Activated naive CD8-positive, alpha-beta T cell treated with anti-CD3 and anti-CD28 coated beads, Interleukin-2, amount 50 U/mL, for 24 hours (primary cell): ENCODE measurements at places on chromosomes 12 and 14.

GRCh38 chr12:31773223-31773750 lies 44.5 kb upstream of the AMN1 start:
- no peak for DNase-seq

GRCh38 chr12:121009741-121010140 lies 6.5 kb downstream of the C12orf43 start:
- DNase-seq = no peak

DNA sequence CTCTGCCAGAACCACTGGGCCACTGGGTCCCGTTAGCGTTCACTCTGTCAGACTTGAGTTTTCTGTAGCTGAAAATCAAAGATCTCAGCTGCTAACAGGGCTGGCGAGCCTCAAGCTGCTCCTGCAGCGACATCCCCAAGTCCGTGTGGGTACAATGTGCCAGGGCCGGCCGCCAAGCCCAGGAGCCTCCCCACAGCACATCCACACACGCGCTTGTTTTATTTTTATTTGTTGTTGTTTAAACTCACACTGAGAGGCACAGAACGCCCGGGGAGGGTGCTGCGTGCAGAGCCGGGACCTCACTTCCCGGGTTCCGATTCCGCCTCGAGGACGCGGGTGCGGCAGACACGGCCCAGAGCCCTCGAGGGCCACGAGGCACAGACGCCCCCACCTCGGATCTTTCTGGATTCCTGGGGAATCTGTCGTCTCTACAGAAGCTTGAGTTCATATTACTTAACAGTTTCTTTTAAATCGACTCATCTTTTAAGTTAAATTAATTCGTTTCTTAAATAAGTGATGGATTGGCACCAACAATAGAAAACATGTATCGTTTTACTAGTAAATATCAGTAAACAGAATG lies 9.3 kb downstream of the GALNT9 start:
- no peak for DNase-seq

GRCh38 chr12:89140141-89140540 lies 212.2 kb downstream of the DUSP6 start:
- DNase-seq = no peak

DNA sequence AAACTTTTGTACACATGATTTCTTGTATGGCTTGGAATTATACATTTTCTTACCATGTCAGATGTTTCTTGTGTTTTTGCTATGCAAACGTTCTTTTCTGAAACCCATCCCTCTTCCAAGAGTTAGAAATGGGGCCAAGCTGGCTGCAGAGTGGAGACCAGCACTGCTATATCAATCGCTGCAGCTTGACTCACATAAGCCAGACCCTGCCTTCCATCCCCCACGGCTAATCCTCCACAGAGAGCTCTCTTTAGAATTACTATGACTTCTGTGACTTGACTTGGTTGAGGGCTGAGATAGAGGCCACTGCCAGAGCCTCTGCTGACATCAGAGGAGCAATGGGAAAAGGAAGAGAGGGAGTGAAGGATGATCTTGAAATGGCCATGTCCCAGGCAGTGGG lies 147.9 kb downstream of the DACT1 start:
- DNase-seq = no peak

- DNase-seq = no peak
Observed at GRCh38 chr14:32307881-32308582, 21.1 kb upstream of the AKAP6 start.

DNA sequence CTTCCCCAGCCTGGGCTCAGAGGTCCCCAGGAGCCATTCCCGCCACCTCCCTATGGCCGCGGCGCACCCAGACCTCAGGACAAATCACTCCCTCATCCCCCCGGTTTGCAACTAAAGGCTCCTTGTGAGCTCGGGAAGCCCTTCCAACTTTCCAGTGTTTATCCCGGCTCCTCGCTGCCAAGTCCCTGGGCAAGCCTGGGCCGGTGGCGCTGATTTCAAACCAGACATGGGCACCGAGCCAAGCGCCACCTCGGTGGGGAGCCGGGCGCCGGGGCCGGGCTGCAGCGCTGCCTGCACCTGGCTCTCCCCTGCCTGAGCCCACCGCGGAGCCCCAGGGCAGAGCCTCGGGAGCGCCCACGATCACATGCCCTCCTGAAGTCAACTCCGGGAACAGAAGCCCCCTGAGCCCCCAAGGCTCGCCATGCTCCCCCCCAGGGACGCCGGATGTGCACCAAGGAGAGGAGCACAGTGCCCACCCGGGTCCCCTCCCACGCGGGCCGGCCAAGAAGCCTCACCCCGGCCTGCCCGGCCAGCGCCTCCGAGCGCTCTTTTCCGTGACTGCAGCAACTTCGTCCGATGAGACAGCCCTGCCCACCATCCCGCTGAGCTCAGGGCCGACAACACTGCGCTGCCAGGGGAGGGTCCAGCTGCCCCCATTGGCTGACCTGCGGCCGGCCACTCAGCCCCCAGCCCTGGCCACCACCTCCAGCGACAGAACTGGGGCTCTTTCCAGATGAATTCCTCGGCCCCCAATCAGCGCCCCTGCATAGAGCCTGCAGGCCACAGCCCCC lies 50.0 kb downstream of the NCOR2 start:
- DNase-seq = no peak

- DNase-seq = no peak
Observed at GRCh38 chr12:109952873-109953272, 43.3 kb downstream of the GIT2 start.

GRCh38 chr14:98173305-98173704 lies 1098.7 kb downstream of the BCL11B start:
- no peak for DNase-seq

DNA sequence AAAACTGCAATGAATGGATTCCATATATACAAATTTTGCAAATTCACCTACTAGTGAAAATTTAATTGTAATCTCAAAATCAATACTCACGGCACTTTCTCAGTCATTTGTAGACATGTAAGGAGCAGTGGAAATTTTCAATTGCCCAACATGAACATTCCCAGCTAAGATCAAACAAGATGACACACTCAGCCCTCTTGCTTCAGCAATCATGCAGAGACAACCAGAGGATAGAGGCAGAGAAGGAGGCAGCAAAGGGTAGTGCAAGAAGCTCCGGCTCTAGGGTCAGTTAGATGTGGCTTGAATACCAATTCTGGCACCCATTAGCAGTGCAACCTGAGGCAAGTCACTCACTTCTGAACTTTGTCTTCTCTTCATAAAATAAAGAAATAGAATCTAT lies 91.5 kb upstream of the SLC35F4 start:
- no peak for DNase-seq

DNA sequence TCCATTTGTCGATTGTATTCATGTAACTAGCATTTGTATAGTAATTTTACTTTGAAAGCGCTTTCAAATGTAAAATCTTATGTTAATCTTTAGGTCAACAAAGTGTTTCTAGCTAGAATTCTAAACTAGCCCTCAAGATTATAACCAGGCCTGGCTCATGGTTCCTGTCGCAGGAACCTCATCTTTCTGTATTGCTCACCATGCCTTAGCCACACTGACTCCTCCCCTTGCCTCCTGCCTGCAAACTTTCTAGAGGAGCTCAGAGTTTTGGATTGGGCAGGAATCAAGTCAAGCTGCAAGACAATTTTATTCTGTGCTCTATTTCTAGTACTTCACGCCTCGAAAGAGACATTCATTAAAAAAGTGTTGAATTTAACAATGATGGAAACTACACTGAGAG lies 99.8 kb downstream of the TGFB3 start:
- no peak for DNase-seq

DNA sequence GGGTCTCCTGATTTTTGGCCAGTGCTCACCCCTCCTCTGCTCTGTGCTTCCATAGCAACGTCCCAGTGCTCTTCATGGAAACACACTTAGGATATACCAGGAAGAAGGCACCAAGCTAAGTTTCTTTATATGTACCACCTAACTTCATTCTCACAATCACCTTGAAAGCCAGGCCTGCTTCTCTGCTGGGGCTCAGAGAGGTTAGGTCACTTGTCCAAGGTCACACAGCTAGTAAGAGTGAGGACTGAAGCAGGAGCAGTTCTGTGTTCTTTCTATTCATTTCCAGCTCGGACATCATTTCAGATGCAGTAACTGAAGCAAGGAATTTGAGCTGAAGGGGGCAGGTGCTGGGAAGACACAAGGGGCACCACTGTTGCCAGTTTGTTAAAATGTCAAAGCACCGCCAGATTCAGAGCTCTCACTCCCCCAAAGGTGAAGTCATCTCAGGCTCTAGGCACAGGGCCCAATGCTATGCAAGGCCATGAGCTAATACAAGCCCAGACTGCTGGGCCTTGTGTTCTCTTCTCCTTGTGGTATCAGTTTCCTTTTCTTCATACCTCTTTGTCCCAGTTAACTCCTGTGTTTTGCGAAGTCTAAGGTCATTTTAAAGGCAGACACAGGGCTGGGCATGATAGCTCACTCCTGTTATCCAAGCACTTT lies 19.7 kb upstream of the YY1 start:
- DNase-seq = no peak

DNA sequence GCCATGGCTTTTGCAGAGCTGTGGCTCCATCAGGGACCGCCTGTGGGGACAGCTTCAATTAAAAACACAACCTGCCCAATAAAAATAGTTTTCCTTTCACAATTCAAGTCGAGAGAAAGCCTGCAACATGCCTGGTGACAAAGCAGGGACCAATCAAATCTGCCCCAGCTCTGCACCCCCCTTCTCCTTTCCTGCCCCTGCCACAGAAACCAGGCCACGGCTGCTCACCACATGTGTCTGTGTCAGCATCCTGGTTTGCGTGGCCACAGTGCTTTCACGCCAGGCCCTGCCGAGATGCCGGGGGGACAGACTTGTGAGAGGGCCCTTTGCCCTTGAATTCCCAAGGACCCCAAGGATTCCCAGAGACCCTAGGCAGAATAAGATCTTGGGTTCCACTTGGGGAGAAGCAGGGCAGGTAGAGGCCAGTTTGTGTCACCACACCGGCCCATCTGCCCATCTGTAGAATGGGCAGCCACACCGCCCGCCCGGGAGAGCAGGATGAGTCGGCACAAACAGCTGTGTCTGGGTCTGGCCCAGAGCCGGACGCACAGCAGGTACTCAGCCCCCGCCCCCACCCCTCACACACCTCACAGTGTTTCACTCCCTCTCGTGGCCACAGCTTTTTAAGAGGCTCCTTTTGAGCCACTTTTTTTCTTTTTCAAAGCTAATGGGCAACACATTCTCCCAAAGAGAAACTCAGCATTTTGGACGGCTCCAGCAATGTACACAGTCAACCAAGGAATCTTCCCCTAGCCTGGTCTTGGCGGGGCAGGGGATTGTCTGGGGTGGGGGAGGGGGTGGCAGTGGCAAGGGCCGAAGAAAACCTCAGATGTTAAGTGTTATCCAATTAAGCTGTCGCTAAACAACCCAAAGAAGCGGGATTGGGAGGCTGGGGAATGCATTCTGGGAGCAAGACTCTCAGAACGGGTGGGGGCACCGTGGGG lies 41.5 kb downstream of the BCL11B start:
- DNase-seq = peak; percentile 75

- no peak for DNase-seq
Observed at GRCh38 chr12:27497446-27497845, 26.6 kb upstream of the PPFIBP1 start.

DNA sequence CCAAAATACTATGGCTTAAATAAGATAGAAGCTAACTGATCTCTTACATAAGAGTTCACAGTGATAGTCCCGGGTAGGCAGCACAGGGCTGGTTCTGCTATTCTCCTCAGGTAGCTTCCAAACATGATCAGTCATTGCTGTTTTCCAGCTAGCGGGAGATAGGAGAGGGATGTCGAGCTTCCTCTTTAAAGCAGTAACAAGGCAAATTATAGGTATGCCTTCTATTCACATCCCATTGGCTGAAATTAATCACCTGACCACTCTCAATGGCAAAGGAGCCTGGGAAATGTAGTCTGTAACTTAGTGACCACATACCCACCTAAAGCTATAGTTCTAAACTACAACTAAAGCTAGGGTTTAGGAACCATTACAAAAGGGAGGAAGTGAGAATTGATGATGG lies 34.5 kb upstream of the VRK1 start:
- no peak for DNase-seq

GRCh38 chr14:84225268-84225667 lies 1304.7 kb upstream of the FLRT2 start:
- no peak for DNase-seq

DNA sequence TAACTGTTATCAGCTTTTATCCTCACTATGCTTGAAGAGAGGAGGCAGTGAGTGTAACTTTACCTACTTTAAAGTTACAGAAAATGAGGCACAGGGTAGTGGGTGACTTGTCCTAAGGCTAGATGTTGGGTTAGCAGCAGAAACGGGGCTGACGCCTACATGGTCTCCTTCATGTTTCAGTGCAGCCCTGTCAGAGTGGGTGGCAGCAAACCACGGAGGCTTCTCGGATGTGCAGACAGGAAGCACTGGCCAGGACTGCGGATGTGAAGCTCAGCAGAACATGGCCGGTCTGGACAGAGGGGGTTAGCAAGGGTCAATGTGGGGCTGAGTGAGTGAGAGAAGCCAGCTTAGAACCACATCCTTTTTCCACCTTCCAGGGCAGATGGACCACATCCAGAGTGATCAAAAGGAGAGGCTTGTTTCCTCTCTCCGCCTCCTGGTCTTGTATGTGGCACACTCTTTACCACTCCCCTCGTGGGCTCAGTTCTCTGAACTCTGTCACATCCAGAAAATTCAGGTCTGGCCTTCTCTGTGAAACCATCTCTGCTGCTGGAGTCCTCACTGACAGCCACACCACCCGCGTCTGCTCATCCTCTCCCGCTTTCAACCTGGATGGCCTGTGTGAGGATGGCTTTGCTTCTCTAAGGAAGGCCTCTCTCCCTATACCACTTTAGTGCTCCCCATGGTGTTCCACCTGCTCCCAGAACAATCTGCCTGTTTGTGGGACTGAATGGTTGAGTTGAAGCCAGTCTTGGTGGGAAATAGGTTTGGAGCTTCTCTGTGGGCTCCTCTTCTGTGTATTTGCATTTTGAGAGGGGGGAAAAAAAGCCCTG lies 14.1 kb downstream of the SUSD6 start:
- peak; percentile 78 for DNase-seq

- no peak for DNase-seq
Observed at GRCh38 chr12:27436029-27436428, 10.5 kb upstream of the SMCO2 start.

DNA sequence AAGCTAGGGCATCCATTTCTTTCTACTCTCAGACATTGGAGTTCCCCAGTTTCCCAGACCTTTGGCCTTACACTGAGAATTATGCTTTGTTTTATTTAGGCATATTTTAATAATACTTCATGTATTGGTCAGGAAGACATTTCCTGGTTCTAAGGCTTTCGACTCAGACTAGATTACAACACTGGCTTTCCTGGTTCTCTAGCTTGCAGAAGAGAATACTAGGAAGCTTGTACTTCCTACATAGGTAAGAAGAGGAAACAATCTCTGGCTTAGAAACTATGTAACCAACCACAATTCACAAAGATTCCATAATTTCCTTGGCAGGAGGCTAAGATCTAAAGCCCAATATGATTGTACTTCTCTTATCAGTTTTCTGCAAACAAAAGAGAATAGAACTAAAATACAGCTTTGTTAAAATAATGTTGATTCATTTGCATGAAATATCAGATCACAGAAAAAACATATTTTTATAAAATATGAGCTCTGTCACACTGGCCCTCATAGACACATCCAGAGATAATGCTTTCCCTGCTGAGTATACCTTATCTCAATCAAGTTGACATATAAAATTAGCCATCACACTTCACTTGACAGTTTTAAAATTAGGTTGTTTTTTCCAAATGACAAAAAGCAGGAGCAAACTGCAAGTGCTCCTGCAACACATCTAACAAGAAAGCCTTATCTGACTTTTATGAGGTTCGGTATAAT lies 30.5 kb downstream of the CLEC2D start:
- no peak for DNase-seq
